Activated B cell treated with CpG ODN at 0.5 μM for 24 hours (primary cell): ENCODE measurements at places on chromosomes 5 and 9. TPM values are rescaled to one million over a fixed set of nuclear protein-coding genes. Genes with fewer than 3 reads are reported as not detected.

DNA sequence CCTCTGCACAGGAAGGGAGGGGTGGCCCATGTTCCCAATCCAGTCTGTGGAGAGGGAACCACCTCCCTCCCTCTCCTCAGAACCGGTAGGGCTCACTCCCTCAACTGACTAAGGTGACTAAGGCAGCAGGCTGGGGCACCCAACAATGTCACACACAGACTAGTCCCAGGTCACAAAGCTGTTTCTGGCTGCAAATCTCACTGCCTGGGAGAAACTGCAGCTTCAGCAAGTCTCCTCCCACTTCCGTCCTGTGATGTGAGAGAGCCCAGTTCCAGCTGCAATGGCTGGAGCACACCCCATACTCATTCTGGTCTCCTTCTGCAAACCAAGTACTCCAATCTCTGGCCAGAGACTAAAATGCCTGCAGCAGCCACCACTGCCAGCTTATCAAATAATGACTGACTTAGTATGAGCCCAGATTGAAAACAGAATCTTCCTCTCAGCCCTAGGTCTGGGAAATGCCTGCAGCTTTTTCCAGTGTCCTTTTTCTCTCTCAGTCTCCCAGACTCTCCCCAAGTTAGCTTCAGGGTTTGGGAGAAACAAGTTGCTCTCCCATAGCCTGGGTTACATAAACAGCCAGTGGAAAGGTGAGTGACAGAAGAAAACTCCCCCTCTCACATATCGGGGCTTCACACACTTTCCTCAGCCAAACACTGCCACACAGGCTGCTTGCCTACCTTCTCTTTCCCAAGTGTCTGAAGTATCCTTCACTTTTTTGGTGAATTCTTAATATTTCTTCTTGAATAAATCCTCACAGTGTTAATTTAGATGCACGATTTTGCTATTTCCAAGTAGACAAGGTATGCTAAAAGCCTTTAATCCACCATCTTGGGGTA lies 247.4 kb upstream of the RASA1 start:
- no peak for DNase-seq

DNA sequence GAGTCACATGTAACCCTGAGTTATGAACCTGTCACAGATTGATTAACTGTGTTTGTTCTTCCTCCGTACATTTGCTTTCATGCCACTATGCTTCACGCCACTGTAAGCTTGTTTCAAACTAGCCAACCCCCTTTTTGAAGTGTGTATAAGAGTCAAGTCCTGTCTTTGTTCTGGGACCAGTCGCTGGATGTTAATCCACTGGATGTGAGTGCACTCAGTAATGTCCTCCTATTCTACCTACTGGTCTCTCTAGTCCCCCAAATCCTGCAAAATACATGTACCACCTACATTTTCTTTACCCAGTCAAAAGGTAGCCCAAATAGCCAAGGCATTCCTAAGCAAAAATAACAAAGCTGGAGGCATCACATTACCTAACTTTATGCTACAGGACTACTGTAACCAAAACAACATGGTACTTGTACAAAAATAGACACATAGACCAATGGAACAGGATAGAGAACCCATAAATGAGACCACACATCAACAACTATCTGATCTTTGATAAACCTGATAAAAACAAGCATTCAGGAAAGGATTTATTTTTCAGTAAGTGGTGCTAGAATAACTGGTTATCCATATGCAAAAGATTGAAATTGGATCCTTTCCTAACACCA lies 1139.1 kb upstream of the SEMA6A start:
- no peak for DNase-seq

DNA sequence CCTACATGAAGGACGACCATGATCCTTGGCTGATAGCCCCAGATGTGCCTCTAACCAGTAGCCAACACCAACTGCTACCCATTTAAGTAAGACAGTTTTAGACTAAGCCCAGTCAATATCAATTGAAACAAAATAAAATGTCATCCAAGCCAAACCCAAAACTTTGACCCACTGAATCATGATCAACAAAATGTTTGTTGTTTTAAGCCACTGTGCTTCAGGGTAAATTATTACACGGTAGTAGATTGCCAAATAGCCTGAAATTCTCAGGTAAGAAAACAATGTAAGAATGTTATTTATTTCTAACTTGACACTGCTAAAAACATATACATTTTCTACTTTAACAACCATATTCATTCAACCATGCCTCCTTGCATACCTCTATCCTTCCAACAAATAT lies 105.5 kb upstream of the PAPPA start:
- no peak for DNase-seq

FREM1 gene
- not detected in 2 replicates for total RNA-seq
